ENCODE measurements at places on chromosomes 1 and 21.

- DNase-seq, result no peak
These were observed 62.3 kb upstream of the SLC25A33 start for GRCh38 chr1:9476790-9477463.

- DNase-seq, result no peak
These were observed 109.9 kb upstream of the CXADR start for GRCh38 chr21:17402937-17403336.

DNA sequence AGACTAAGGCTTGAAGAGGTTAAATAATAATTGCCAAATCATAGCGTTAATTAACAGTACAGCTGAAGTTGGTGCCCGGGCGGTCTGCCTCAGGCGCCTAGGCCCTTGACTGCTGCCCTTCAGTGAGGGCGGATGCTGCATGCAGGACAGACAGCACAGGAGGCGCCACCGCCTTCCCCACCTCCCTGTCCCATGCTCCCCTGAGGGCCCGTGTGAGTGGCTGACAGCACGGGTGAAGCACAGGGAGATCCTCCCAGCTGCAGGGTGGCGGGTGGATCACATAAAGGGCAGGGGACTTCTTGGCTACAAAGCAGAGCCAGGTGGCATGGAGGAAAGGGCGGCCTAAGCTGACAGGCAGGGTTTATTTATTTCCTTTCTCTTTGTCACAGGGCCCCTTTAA, 49.1 kb downstream of the DDX20 start:
- no peak for DNase-seq

DNA sequence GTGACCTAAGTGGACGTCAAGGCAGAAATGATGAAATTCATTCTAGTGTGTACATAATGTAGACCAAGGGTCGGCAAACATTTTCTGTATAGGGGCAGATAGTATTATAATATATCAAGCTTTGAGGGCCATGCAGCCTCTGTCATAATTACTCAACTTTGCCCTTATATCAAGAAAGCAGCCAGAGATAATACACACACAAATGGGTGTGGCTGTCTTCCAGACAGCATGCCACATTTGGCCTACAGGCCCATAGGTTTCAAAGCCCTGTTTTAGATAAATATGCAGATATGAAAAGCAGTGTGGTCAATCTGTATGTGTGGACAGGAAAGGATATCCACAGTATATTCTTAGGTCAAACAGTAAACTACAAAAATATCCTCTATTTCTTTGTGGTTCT, 320.1 kb upstream of the FMN2 start:
- no peak for DNase-seq

GRCh38 chr21:34589511-34590282, 25.2 kb downstream of the RCAN1 start:
- DNase-seq, result no peak

DNA sequence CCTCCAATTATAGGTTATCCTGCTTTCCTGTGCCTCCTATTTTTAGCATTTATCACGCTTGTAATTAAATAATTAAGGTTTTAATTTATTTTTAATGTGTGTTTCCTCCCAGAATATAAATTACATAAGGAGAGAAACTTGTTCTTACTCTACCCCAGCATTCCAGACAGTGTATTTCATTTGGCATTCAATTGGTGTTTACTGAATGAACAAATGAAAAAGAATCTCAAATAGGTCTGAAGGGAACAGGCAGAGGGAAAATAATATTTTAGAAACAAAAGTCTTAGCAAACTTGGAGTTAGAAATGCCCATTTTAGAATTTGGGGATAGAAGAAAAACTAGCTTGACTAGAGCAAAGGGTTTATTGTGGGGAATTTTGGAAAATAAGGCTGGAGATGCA, 9.9 kb upstream of the RSRP1 start:
- DNase-seq, result no peak

GRCh38 chr1:119108988-119109387, 31.5 kb downstream of the WARS2 start:
- DNase-seq, result no peak

DNA sequence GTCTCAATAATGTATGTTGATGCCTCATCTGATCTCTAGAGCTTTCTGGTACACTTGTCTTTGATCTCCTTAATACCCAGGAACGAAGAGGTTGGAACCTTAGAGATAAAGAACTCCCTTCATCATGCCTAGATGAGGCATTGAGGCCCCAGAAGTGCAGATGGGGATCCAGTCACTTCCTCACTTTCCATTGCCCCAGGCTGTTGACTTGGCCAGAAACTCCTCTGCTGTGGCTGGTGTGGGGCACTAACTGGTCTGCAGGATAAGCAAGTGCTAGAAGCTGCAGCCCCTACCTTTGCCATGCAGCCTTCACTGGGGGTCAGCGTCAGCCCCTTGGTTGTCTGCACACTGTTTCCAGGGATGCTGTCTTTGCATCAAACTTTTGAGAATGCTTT, 49.9 kb downstream of the STUM start:
- no peak for DNase-seq

DNA sequence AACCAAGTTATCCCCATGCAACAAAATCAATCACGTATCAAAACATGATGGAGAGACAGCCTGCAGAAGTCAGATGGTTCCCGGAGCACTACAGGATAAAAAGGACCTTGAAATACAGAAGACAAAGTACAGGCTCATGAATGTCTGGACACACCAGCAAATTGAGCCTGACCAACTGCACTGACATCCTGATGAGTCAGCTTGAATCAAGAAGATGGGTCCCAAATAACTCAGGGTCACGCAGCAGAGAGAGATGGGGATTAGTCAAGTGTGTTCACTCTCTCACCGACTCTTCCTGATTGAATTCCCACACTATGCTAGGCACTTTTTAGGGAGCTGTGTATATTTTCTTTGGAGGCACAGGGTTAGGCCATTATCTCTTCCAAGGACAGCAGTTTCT, 71.1 kb upstream of the DIRAS3 start:
- peak; percentile 78 for DNase-seq

- no peak for DNase-seq
These were observed 303.8 kb upstream of the LRRC7 start for GRCh38 chr1:69263921-69264391.

GRCh38 chr1:94063379-94063778, 57.6 kb downstream of the ABCA4 start:
- DNase-seq, result no peak

GRCh38 chr1:6462412-6463119, 3.4 kb downstream of the TNFRSF25 start:
- no peak for DNase-seq

DNA sequence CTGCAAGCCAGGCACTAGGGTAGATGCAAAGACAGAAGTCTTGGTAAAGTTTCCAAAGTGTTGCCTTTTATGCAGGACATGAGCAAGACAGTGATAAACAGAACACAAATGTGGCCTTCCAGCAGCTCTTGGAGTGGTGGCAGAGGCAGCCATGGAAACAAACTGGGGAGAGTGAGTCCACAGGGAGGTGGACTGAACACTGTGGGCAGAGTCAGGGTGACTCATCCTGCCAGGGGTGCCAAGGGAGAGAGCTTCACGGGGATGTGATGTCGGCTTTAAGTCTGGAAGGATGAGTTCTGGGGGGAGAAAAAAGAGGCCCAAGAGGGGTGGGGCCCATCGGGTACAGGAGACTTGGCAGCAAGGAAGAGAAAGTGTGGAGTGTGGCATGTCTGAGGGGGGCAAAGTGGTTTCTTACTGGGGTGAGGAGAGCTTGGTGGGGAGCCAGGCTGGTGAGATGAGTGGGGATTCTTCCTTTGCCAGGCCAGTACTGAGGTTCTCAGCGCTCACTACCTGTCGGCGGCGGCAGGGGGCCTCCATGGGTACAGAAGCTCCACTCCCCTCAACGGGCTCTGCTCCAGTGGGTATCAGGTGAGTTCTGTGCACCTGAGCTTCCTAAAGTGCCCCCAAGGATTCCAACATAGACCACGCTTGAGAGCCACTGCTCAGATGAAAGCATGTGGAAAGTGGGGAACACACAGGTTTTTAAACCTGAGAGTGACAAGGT, 41.8 kb downstream of the KIAA0040 start:
- DNase-seq, result no peak

- DNase-seq, result no peak
These were observed 176.2 kb downstream of the ADGRL4 start for GRCh38 chr1:78830321-78830720.

GRCh38 chr1:57820356-57821095, 396.7 kb upstream of the DAB1 start:
- no peak for DNase-seq

GRCh38 chr1:217542837-217543236, 88.1 kb downstream of the GPATCH2 start:
- DNase-seq, result no peak

- DNase-seq, result peak; percentile 92
These were observed 9.6 kb upstream of the ADORA1 start for GRCh38 chr1:203117611-203118575.

- no peak for DNase-seq
These were observed 66.3 kb upstream of the SSX2IP start for GRCh38 chr1:84756455-84757082.

DNA sequence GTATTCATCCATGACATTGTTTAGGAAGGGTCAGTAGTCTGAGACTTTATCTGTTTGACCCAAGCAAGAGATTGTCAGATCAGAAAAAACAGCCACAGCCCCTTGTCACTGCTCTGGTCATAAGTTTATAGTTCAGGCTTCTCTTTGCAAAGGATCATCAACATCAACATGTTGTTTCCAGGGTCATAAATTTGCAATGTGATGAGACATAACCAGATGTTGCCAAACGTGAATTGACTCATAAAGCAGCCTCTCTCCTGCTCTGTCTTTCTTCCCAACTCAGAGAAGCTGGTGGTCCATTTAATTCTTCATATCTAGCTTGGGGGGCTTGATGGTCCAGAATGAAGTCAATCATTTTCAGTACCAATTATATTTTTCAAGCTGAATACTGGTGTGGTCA, 507.2 kb upstream of the PBX1 start:
- no peak for DNase-seq

DNA sequence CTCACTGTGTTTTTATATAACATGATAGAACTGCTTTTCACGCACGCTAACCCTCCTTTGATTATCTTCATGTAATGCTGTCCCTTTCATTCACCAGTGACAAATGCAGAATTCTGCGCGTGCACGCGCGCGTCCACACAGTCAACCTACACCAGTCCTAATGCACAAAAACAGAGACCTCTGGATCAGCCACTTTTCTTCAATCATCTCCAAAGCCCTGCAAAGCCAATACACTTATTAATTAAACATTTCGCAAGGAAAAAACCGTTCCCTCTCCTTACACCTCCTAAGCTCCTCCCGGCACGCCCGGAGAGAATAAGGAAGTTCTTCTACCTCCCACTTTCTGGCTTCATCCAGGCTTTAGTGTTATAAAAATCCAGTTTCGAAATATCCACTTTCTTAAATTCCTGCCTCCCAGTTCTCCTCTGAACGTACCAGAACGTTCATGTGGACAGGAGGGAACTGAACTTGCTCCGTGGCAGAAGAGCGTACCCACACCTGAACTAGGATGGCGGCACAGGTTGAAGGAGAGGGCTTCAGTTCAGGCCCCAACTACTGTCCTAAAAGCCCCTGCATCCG, 4.6 kb downstream of the LMX1A start:
- DNase-seq, result no peak

GRCh38 chr1:33346927-33347649, 26.2 kb upstream of the A3GALT2 start:
- DNase-seq, result no peak

DNA sequence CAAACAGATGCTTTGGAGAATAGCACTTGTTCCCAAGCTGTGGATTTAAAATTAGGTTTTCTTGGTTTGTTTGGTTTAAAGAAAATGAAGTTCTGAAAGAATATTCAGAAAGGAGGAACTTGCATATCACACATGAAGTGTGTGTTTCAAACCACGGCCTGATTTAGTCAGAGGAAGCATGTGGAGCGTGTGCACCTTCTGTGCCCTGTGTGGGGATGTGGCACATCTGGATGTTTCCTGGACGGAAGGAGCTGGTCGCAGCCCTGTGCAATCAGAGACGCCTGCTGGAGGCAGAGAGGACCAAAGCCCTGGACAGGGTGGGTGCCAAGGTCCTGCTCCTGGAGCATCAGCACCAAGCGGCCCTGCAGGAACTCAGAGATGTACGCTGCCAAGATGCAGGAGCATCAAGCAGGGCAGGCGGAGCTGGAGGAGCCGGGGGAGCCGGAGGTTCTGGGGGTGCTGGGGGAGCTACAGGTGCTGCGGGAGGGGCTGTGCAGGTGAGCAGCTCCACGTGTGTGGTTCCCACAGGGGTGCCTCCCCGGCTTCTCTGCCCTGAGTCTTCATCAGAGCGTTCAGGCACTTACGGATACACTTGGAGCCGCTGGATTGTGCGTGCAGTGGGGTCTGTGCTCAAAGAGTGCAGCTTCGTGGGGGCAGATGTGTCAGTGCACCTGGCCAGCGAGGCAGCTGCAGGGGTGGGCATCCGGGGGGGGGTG, 45.7 kb downstream of the PCNT start:
- no peak for DNase-seq

- DNase-seq, result peak; percentile 82
These were observed 126.2 kb upstream of the LMO4 start for GRCh38 chr1:87202451-87202850.

GRCh38 chr1:34867415-34867814, 7.9 kb upstream of the SMIM12 start:
- no peak for DNase-seq

DNA sequence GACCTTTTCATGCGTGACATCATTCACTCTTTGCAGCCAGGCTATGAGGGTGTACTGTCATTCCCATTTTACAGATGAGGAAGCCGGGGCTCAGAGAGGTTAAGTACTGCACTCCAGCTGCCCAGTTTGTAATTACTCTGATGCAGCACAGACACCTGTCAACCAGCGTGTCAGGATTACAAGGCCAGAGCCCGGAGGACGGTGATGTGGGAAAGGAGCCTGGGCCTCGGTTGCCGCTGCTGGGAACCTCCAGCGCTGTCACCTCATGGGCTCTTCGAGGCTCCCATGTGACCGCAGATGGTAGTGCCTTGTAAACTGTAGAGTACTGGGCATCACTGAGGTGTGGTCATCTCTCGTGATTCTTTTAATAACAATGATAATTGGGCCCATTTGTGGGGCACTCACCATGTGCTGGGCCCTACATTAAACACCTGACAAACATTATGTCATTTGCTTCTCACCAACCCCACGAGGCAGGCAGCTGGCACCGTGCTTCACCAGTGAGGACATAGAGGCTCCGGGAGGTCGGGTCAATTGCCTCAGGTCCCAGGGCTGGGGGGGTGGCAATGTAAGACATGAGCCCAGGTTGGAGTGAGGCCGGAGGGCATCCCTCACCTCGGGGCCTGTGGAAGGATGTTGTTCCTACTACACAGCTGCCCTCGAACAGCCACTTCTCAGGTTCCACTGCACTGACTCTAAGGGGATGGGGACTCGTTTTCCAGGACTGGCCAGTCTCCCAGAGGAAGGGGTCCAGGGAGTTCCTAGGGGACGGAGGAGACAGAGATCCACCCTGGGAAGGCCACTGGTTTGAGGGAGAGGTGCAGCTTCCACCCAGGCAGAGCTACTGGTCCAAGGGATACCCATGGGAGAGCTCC, 42.8 kb upstream of the PADI1 start:
- no peak for DNase-seq

DNA sequence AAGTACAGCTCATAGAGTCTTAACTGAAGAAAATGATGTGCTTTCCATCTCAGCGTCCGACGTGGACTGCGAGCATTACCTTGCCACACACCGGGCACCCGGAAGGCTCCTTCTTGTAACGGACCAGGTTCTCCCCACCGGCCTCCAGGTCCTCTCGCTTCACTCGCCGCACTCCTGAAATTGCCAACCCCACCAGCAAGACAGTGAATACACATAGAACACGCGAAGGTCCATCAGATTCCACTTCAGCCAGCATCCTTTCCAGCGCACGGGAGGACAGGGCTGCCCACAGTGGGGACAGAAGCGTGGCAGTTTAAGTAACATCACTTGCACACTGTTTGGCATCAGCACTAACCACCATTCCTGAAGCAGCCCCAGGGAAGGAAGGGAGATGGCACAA, 53.3 kb downstream of the PRDM15 start:
- no peak for DNase-seq
